Stimulated activated CD8-positive, alpha-beta memory T cell treated with anti-CD3 and anti-CD28 coated beads, Interleukin-15, amount 100 ng/mL, for 24 hours (primary cell): ENCODE measurements at places on chromosomes 16 and 17.

GRCh38 chr16:57166951-57167350 lies 18.9 kb downstream of the PSME3IP1 start:
- DNase-seq = no peak

GRCh38 chr16:51968749-51969148 lies 578.2 kb downstream of the TOX3 start:
- no peak for DNase-seq

DNA sequence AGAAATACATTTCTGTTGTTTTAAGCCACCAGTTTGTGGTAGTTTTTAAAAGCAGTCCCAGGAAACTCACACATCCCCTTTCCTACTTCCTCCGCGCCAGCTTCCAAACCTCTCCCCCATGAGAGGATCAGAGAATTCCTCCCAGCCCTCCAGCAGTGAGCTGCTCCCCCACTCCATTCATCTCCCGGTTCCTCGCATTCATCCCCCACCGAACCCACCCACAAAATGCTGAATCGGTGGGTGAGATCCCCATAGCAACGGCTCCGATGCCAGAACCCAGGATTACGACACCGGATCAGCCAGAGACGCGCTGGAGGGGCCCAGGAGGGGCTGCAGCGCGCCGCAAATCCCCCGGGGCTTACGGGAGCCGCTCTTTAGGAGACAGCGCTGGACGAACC lies 251.4 kb upstream of the RPL38 start:
- no peak for DNase-seq

- DNase-seq = no peak
Measured at GRCh38 chr17:78415821-78416711, 37.6 kb downstream of the PGS1 start.

GRCh38 chr17:43019418-43019817 lies 2.8 kb downstream of the VAT1 start:
- no peak for DNase-seq

DNA sequence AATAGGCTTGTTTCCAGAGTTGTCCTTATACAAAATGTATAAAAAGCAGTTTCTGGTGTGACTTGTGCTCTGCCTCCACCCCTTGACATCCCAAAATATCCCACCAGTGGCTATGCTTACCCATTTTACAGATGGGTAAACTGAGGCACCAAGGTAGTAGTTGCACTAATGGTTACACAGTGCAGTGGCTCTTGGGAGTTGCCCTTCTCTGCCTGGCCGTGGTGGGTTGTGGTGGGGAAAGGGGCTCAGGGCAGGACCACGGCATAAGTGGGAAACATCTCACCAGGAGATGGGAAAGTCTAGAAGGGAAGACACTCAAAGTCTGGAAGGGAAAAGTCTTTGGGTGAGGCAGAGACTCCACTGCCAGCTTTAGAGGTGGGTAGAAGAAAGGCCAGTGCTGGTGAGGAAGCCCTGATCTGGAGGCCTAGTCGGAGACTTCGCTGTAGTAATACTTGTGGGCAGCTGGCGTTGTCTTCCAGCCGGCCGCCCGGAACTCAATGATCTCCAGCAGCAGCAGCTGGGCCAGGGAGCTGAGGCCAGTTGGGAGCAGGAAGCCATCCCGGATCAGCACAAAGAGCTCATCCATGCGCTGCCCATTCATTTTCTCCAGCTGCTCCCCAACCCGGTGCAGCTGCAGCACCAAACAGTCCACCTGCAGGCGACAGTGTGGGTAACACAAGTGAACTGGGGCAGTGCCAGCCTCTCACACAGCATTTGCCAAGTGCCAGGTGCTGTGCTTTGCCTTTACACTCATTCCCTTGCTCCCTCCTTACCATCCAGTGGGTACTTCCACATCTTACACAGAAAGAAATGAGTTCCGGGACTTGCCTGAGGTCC lies 4.5 kb downstream of the MIF4GD start:
- no peak for DNase-seq

GRCh38 chr17:75152922-75153779 lies 1.2 kb downstream of the JPT1 start:
- no peak for DNase-seq

DNA sequence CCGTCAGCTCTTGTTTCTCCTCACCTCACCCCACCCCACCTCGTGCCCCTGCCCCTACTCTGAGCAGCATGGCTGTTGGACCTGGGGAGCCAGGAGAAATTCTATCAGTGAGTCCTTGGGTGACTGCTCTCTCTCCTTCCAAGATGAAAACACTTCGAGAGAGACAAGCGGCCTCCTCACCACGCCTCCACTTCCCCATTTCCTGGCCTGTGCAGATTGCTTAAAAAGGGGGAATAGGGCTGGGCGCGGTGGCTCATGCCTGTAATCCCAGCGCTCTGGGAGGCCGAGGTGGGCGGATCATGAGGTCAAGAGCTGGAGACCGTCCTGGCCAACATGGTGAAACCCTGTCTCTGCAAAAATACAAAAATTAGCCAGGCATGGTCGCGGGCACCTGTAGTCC lies 9.5 kb downstream of the DLX4 start:
- DNase-seq = no peak

DNA sequence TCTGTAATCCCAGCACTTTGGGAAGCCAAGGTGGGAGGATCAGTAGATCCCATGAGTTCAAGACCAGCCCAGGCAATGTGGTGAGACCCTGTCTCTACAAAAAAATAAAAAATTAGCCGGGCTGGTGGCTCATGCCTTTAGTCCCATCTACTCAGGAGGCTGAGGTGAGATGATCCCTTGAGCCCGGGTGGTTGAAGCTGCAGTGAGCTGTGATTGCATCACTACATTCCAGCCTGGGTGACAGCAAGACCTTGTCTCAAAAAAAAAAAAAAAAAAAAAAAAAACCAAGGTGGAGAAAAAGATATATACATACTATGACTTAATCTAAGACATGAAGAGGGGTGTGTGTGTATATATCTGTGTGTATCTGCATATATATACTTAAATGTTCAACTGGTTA lies 26.7 kb downstream of the BBS2 start:
- DNase-seq = no peak

DNA sequence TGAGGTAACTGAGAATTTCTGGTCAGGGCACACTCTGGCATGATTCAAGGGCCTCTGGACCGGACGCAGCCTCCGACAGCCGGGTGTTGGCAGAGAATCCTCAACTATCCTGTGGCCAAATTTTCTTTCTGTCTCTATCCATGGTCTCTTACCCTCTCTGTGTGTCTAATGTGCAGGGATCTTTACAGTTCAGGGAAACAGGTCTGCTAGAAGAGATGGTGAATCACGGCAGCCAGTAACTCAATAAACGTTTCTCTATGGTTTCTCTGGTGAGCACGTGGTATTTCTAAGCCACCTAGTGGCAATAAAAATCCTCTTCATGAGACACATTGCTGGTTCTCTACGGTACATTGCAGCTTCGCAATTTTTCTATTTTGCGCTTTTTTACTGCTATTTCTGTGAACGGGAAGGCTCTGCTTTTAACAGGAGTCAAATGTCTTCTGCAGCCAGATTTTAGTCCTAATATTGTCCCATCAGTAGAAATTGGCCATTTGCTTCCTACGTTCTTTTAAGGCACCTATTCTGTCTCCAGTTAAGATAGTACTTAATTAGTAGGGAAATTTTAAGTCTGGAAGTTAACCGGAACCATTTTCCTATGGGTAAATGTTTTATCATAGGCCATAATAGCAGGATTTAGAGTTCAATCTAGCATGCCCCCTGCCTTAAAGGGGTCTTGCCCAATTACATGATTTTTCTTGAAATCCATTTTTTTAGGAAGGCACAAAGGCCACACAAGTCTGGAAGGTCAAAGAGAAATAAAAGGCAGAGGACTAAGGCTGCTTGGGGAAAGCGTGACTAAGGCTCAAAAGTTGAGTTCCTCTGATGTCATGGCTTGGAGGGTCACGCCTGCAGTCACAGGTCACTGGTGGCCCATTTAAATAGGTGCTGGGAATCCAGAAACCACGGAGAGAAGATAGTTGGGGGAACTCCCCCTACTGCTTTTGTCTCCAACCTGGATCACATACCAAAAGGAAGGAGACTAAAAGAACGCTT lies 31.5 kb downstream of the QPRT start:
- no peak for DNase-seq

DNA sequence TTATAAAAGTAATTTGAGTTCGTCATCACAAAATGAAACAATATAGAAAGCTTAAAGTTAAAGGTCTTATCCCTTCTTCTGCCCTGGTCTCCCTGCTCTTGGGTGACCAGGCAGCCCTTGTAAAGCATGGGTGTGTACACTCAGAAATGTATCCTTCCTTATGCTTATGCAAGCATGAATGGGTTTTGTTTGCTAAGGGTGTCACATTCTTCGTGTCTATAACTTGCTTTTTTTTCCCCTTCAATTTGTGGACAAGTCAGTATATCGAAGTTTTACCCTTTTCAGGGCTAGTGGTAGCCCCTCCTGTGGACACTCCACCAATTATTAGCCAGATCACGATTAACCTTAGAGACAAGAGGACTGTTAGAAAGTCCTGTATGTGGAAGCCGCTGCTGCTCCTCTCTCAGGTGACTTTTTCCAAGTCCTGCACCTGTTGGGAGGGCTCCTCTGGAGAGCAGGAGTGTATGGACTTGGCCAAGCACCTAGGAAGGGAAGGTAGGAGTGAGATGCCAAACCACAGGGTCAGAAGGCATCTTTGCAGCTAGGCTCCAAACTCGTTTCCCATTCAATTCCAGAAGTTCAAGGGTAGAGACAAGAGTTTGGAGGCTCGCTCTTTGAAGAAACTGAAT lies 50.9 kb downstream of the LDHD start:
- DNase-seq = no peak
